Forelimb muscle (tissue), 1 donor: ENCODE measurements at places on chromosomes 13 and 19.

DNA sequence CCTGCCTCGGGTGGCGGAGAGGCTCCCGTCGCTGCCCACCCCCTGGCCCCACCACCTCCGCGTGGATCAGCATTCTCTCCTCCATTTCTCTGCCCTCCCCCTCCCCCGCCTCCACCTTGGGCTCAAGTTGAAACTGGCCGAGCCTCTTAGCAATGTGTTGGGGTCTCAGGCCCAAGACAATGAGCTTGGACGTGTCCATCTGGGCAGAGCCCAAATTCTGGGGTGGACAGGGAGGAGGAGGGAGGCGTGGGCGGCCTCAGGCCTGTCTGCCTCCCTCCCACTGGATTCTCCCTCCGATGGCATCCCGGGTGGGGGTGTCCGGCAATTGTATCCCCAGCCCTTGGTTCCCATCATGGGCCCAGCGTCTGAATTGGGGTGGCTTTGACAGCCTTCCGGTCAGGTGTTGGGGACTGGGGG lies 1.2 kb downstream of the CELF5 start:
- DNase-seq = no peak

DNA sequence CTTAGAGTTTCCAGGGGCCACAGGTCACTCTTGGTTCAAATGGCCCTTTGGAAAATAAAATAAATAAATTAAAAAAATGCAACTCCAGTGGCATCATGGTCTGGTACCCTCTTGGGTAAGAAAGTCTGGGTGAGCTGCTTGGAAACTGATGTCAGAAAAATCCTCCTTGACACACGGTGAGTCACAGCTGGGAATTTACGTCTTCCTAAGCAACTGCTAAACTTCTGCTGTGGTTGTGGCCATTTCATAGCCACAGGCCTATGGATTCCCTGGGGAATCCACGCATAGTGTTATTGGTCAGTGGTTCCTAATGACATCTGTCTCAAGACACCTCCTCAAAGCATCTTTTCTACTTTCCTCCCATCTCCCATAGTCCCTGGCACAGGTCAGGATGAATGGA lies 220.8 kb downstream of the COG6 start:
- DNase-seq = no peak

- DNase-seq = no peak
These were observed 3.2 kb downstream of the SERPINE3 start for GRCh38 chr13:51342706-51343105.

DNA sequence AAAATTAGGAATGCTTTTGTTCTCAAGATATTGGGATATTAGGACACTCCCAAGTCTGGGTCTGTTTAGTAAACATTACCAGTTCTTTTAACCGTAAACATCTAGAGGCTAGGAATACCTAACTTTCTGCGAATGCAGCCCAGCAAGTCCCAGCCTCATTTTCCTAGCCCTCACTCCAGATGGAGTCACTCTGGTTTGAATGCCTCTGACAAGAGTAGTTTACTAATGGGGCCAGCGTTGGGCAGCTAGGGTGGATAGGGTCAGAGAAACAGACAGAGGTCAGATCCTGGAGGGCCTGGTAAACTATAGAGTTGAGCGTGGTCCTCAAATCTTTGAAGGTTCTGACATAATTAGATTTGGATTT lies 53.6 kb downstream of the WDFY2 start:
- no peak for DNase-seq

GRCh38 chr19:18783958-18784785 lies 6.9 kb downstream of the COMP start:
- DNase-seq = no peak

DNA sequence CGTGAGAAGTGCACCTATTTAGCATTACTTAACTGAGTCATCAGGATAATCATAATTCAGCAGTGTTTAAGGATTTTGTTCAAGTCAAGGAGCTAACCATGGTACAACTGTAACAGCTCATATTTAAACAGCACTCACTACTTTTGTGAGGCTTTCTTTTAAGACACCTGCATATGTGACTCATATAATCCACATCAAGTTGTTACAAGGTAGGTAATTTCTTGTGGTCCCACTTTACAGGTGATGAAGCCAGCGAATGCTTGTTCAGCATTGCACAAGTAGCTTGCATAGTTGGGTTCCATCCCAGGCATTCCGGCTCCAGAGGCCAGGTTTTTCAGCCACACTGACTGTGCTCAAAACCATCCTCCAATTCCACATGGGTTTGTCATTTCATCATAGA lies 569.2 kb downstream of the MYO16 start:
- DNase-seq = no peak

GRCh38 chr13:73730014-73730413 lies 404.2 kb downstream of the KLF12 start:
- DNase-seq = no peak

GRCh38 chr13:94959626-94960025 lies 247.3 kb upstream of the SOX21 start:
- DNase-seq = no peak

DNA sequence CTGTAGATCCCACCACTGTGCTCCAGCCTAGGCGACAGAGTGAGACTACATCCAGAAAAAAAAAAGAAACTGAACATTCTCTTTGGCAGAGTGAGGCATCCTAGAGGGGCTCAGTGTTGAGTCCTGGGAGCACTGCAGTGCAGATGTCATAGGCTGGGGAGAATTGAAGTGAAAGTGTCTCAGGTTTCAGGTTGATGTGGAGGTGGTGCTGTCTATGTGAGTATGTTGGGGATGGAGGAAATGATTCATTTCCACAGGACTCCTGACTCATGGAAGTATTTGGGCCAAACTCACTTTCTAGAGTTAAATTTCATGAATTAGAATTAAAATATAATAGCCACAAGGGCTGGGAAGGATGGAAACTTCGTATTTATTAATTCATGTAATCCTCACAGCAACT lies 134.4 kb upstream of the TSC22D1 start:
- DNase-seq = no peak

DNA sequence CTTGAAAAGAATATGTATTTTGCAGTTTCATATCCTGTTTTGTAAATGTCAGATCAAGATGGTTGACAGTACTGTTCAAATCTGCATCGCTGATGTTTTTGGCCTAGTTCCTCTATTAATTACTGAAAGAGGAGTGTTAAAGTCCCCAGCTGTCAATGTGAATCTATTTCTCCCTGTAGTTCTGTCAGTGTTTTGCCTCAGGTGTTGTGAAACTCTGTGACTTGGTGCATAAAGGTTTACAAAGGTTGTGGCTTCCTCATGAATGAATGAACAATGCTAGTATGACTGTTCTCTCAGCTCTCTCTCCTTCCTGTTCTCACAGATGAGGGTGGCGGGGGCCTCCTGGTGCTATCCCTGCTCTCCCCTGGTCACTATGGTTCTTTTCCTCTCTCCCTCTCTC lies 142.4 kb downstream of the MYCBP2 start:
- no peak for DNase-seq

DNA sequence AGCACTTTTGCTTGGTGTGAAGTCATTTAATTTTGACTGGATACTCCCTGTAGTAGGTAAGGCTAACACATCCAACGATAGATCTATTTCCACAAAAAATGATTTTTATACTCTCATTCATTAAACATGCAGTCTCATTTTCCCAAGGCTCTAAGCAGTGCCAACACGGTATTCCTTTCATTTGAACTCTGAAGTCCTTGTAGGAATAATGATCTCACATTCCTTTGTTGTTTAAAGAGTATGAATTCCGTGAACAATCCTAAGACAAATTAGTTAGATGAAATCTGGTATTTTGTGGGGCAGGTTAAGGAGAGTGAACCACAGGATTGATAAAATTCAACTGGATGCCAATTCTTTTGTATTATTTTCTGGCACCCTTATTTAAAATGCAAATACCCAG lies 66.6 kb downstream of the LACC1 start:
- no peak for DNase-seq
